Liver (tissue), 10 donors: ENCODE measurements at places on chromosomes 4 and X. TPM values are rescaled to one million over a fixed set of nuclear protein-coding genes. Genes with fewer than 3 reads are reported as not detected.

GRCh38 chr4:150061086-150061776, 17.0 kb upstream of the DCLK2 start:
- H3K4me3 ChIP-seq = no peak overlapping the region
- H3K4me1 ChIP-seq = no peaks in the 10 kb centered on the region
- no peak overlapping the region for H3K27ac ChIP-seq
- no peaks in the 10 kb centered on the region for H3K27me3 ChIP-seq

DNA sequence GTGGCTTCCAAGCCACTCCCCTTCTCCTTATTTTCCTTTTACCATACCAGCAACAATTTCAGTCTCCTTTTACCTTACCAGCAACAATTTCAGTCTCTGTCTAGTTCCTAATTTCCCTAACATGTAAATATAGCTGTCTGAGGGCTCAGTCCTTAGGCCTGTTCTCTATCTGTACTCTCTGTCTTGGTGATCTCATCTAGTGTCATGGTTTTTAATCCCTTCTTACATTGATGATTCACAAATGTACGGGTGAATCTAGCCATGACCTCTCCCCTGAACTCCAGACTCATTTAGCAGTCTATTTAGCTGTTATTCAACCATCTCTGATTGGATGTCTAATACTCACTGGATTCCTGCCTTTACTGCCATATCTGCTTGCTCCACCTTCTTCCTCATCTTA, 7.2 kb downstream of the IL15 start:
- H3K4me3 ChIP-seq = no peak overlapping the region
- no peak overlapping the region for H3K27ac ChIP-seq
- H3K36me3 ChIP-seq = peaks cover 1% of the 10 kb centered on the region
- no peak for DNase-seq
- H3K4me1 ChIP-seq = no peaks in the 10 kb centered on the region

- H3K27ac ChIP-seq = no peak overlapping the region
- no peaks in the 10 kb centered on the region for H3K27me3 ChIP-seq
- DNase-seq = no peak
- H3K4me3 ChIP-seq = no peak overlapping the region
- no peaks in the 10 kb centered on the region for H3K36me3 ChIP-seq
Measured at GRCh38 chr4:152590179-152591031, 54.5 kb upstream of the FBXW7 start.

Gene GUCY1A1
- polyA plus RNA-seq = 2.8 TPM

DNA sequence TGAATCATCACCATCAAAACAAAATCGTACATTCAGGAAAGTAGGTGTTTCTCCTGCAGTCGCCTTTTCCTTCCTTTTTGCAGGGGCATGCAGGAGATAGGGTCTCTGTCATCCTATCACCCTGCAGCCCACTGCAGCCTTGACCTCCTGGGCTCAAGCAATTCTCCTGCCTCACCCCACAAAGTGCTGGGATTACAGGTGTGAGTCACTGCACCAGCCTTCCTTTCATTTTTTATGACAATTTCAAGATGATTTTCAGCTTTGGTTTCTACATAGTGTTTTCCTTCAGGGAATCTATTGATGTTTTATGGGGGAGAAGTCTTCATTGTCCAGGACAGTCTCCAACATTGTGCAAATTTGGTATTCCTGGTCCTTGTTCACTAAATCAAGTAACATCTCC, 71.7 kb downstream of the USP38 start:
- no peaks in the 10 kb centered on the region for H3K4me1 ChIP-seq
- no peak for DNase-seq
- no peak overlapping the region for H3K4me3 ChIP-seq
- no peaks in the 10 kb centered on the region for H3K27me3 ChIP-seq

Gene C4orf36
- not detected for polyA plus RNA-seq

DNA sequence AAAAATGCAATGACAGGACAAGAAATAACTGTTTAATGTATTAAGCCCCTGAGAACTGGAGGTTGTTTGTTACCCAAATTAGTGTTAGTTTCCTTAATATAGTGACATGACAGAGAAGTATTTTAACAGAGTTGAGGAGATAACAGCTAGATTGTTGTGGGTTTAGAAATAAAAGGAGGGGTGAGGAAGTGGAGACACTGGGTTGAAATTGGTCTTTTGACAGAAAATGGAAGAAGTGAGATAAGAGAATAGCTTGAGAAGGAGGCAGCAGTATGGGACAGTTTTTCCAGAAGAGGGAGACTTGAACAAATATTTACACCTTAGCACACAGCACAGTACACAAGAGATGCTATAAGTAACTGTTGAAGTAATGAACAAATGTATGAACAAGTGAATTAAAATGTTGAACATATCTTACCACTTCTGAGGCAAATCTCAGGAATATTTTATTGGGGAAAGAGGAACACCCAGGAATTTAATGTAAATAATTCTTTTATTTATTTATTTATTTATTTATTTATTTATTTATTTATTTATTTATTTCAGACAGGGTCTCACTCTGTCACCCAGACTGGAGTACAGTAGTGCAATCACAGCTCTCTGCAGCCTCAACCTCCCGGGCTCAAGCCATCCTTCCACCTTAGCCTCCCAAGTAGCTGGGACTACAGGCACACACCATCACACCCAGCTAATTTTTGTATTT, 58.0 kb upstream of the EGFL6 start:
- H3K27ac ChIP-seq = no peak overlapping the region
- DNase-seq = no peak
- H3K27me3 ChIP-seq = no peaks in the 10 kb centered on the region
- no peaks in the 10 kb centered on the region for H3K4me1 ChIP-seq
- H3K36me3 ChIP-seq = no peaks in the 10 kb centered on the region
